ENCODE measurements at places on chromosomes 5 and 9. TPM values are rescaled to one million over a fixed set of nuclear protein-coding genes. Genes with fewer than 3 reads are reported as not detected.

IDNK gene
- total RNA-seq, result 6.2 TPM

SHOC1 gene
- not detected for total RNA-seq

AK8 gene
- not detected for total RNA-seq

CLIC3 gene
- total RNA-seq, result 3.8 TPM

SLC6A7 gene
- total RNA-seq, result not detected

SCGB3A2 gene
- total RNA-seq, result not detected

PCDHGA5 gene
- total RNA-seq, result 0.09 TPM

SV2C gene
- 0.20 TPM for total RNA-seq

C9orf153 gene
- total RNA-seq, result not detected

TSSK1B gene
- not detected for total RNA-seq

CATSPER3 gene
- 0.61 TPM for total RNA-seq

GRCh38 chr5:105503950-105504349 is 1941.4 kb upstream of the NUDT12 start:
- DNase-seq, result no peak

DNA sequence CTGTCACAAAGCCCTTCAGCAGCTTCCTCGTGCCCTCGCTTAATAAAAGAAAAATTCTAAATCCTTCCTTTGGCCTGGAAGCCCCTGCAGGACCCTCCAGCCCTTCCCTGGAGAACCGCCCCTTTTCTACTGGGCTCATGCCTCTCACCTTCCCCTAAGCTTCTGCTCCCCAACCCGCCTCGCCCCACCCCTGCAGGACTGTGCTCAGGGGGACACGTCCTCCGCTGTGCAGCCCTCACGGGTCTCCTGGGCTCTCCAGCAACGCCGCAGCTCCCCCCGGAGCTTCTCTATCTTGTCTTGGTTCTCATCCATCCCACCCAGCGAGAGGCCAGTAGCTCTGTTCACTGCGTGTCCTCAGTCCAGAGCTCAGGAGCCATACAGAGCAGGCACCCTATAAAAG is 65.6 kb upstream of the SARDH start:
- no peak for DNase-seq

- DNase-seq, result no peak
Observed at GRCh38 chr5:71925608-71926091, 181.6 kb upstream of the MAP1B start.

- DNase-seq, result no peak
Observed at GRCh38 chr9:13378154-13378553, 98.7 kb upstream of the MPDZ start.

DNA sequence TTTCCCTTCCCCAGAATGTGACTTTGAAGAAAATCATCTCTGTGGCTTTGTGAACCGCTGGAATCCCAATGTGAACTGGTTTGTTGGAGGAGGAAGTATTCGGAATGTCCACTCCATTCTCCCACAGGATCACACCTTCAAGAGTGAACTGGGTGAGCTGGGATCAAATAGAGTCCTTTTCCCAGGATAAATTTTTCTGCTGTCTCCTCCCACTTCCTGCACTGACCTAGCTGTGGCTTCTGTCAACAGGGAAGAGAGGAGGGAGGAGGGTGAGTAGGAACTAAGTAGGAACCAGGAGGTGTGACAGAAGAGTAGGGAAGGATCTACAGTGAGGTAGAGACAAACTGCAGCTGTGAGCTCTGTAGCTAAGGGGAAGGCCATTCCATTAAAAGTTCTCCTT is 69.3 kb downstream of the MAMDC2 start:
- no peak for DNase-seq

- DNase-seq, result no peak
Observed at GRCh38 chr9:28212979-28213378, 639.7 kb upstream of the C9orf72 start.

DNA sequence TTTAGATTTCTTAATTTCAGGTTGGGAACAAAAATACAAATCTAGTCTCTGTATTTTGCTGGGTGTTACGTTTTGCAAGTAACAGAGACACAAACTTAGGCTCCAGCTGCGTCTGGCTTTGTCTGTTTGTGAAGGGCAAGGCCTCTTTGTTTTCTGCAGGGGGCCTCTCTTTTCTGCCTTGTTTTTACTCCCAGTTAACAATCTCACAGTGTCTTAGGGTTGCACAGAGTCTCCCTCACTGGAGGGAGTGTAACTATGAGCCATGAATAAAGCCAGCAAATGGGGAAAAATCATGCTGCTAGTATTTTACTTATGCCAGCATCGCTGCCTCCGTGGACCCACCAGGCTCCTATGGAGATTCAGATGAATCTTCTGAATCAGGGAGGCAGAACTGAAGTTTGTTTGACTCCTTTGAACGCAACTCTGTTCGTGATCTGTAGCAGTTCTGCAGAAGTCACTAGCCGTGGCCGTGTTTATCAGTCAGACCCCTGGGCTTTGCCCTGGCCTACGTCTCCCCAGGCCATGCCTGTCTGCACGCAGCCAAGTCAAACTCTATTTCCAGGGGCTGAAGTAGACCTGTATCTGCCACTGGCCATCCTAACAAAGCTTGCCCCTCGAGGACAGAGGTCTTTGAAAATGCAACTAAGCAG is 77.2 kb downstream of the ATP10B start:
- DNase-seq, result no peak

DNA sequence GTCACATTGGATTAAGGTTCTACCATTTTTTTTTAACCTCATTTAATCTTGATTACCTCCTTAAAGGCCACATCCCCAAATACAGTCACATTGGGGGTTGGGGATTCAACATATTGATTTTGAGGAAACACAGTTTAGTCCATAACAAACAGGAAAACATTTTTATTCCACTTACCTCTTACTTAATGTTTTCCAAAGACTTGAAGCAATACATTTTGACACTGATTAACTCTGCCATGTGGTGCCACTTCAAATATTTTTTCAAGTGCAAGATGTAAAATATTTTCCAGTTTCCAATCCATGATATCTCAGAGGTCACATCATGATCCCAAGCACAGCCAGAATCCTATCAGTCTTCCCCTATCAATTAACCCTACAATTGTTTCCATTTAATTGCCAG is 548.0 kb downstream of the CSNK1G3 start:
- no peak for DNase-seq

DNA sequence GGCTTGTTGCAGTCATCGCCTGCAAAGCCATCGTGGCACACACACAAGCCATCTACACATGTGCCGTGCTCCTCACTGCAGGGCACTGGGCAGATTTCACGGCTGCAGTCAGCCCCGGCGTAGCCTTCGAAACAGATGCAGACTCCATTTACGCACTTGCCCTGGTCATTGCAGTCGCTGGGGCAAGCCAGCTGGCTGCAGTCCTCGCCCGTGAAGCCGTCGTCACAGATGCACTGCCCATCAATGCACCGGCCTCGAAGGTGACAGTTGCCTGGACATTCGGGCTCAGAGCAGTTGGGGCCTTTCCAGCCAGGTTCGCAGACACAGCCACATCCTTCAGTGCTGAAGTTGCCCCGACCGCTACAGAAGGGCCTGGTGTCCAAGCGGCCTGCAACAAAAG is 31.1 kb downstream of the TNC start:
- DNase-seq, result no peak

GRCh38 chr5:32710550-32711361 is at the start of gene NPR3:
TSS of gene NPR3 (plus strand) at chr5:32711321. CDS start at chr5:32711777, 456 bp downstream.
- DNase-seq, result no peak

GRCh38 chr5:109668668-109669422 is 20.9 kb upstream of the MAN2A1 start:
- no peak for DNase-seq

- no peak for DNase-seq
Observed at GRCh38 chr9:108053555-108054061, 564.0 kb upstream of the KLF4 start.

GRCh38 chr5:131171276-131171810 is 599 bp downstream of the LYRM7 start:
- DNase-seq, result peak; percentile 52

DNA sequence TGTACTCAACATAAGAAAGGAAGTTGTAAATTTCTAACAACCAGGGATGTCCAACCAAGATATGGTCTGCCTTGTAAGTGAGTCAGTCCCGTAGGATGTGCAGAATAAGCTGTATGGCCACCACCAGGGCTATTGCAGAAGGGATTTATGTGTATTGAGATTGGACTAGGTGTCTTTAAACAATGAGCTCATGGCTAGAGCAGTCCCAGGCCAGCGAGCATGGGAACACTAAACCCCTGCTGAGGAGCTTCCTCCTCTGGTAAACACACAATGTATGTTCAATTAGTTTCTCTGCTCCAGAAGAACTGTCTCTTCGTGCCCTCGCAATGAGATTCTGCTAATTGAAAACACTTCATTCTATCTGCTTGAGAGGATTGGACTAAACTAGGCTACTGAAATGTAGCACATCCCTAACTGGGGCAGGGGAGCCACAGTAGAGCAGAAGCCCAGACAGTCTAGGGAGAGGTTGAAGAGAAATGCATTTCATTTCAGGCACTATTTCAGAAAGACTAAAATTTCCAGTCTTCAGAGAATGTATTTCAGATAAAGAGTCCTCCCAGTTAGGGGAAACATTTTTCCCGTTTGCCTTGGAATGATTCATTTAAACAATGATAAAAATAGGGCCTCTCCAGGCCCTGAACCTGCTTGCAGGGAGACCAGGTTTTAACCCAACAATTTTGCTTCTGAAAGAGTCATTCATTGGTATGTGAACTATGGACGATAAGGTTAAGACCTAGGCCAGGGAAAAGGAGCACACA is 154.7 kb downstream of the FAM114A2 start:
- DNase-seq, result no peak

DNA sequence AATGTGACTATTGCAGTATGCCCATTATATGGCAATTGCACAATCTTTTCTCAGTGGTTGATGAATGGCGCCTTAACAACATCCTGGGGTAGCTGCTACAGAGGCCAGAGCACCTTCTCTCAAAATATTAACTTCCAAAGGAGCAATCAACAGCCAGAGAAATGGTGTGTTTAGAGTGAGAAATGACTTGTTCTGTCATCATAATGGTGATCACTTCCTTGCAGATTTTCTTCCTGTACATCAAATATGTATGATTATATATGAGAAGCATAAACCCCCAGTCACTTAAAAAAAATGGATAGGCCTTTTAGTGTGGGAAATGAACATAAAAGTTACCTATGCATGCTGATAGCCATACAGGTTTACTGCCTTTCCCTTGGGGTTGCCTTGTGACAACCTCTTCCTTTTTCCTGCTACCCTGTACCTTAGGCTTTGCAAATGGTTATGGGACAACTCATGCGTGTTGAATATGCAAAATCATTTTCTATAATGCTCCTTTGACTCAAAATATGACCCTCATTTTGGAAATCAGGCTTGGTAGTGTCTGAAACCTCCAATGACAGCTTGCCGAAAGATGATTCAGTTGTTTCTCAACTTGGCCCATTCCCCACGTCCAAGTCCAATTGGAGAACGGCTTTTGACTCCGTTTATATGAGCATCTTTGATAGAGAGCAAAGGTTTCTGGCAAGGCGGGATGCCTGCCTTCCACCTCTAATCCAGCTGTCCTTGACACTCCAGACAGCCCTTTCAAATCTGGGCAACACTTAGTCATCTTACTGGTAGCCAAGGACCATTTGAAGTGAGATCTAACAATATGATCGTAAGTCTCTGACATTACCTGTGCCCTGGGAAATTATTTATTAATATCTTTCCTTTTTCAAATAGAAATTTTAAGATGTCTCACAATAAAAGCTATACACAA is 69.3 kb downstream of the SLC1A1 start:
- DNase-seq, result no peak

DNA sequence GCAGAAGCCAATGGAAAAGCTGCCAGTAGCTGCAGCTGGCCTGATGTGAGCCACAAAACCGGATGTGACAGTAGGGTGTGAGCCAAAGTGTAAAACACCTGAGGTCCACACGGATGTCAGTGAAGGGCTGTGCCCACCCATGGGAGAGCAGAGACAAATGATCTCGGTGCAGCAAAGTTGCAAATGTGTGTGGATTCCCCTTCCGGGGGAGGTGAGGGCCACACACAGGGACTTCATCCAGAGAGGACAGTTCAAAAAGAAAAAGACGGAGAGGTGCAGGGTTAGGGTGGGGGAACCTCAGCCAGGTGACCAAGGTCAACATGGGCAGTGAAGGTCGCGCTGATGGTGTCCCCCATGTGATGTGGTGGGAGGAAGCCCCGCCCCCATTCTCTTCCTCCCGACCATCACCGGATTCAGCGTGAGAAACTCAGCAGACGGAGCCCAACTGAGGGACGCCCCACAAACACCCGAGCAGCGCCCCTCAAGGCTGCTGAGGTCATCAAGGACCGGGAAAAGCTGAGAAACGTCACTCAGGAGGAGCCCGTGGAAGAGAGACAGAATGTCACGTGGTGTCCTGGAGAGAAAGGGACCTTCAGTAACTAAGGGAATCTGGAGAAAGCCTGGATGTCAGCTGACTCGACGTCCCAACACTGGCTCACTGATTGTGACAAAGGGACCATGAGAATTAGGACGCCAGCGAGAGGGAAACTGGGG is 11.4 kb upstream of the PTGDS start:
- peak; percentile 81 for DNase-seq

DNA sequence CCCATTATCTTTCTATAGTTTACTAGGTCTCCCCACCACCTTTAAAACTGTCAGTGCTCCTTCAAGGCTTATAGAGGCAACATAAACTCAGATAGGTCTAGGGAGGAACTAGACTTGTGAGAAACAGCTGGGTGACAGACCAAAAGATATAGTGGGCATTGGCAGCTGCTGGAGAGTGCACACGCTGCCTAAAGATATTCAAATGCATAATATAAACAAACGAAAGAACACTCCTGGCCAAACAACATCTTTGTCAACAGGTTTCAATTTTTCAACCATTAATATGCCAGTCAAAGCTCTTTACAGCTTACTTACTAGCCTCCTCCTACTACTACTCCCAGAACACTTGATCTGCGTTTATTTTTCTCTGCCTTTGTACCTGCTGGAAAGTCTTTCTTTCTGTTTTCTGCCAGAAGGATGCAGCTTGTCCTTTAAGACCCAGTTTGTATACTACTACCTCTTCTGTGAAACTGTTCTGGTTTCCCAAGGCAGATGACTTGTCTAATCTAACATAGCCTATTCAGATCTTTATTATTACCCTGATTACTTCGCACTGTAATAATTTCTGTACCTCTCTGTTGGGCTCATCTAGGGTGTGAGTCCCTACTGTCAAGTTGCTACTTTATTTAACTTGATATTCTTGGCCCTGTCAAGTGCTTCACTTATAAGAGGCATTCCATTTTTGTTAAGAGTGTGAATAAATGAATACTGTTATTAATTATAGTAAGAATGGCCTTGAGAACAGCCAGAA is 14.3 kb downstream of the KDM3B start:
- no peak for DNase-seq

DNA sequence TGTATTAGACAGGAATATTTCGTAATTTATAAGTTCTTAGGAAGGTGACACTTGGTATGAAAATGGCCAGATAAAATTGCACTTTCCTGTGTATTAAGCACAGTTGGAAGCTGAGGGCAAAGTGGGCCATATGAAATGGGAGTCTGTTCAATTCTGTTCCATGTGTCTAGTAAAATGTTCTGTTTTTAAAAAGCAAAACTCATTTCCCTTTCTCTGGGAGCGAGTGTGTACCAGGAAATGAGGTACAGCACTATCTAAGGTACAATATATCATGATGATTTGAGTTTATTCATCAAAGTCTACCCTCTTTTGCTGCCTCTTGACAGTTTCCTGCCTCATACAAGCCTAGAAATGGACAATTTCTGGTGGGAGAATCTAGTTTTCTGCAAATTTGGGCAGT is 51.2 kb upstream of the KCNN2 start:
- no peak for DNase-seq

All from activated CD8-positive, alpha-beta memory T cell treated with anti-CD3 and anti-CD28 coated beads, Interleukin-2, amount 10 ng/mL, durations not matched to agents 7 days and 5 days (primary cell).